Activated CD4-positive, alpha-beta memory T cell treated with anti-CD3 and anti-CD28 coated beads for 36 hours (primary cell): ENCODE measurements at places on chromosomes 3 and 15. TPM values are rescaled to one million over a fixed set of nuclear protein-coding genes. Genes with fewer than 3 reads are reported as not detected.

GRCh38 chr3:156151824-156152428, 31.5 kb downstream of the KCNAB1 start:
- DNase-seq, result peak; percentile 73

DNA sequence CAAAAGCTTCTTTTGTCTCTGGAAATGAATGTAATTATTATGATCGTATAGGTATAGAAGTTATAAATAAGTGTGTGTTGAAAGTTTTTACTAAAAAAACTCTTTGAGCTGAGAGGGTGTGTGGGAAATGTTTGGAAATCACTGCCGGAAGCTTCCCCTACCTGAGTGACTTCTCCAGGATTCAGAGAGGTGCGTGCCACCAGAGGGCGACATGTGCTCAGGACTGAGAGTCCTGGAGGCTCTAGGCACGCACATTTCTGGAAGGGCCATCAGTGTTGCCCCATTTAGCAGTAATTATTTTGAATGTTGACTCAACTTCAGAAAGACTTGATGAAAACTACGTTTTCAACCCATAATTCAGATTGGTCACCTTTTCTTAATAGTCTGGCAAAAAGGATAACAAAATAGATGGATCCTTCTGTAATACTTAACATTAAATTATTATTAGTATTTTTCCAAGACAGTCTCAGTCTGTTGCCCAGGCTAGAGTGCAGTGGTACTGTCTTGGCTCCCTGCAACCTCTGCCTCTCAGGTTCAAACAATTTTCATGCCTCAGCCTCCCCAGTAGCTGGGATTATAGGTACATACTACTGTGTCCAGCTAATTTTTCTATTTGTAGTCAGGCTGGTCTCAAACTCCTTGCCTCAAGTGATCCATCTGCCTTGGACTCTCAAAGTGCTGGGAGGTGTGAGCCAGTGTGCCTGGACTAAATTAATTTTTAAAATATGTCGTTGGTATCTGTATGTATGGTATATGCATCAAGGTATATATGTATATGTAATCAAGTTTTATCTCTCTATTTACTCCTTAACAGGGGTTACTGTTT, 34.5 kb downstream of the GPR171 start:
- DNase-seq, result peak; percentile 89

CHRNA7 gene
- total RNA-seq, result not detected

- no peak for DNase-seq
Observed at GRCh38 chr3:148748283-148748682, 50.6 kb downstream of the AGTR1 start.

SEMA7A gene
- total RNA-seq, result 65.9 TPM

GOLGA8Q gene
- not detected for total RNA-seq
